ENCODE measurements at places on chromosomes 2 and 18.
A peak's percentile ranks its signal among the peaks of the same experiment; 100 is the strongest.

- DNase-seq = no peak
These were observed 15.1 kb downstream of the SPTBN1 start for GRCh38 chr2:54471221-54471711.

GRCh38 chr2:158556124-158556523, 99.4 kb downstream of the PKP4 start:
- no peak for DNase-seq

DNA sequence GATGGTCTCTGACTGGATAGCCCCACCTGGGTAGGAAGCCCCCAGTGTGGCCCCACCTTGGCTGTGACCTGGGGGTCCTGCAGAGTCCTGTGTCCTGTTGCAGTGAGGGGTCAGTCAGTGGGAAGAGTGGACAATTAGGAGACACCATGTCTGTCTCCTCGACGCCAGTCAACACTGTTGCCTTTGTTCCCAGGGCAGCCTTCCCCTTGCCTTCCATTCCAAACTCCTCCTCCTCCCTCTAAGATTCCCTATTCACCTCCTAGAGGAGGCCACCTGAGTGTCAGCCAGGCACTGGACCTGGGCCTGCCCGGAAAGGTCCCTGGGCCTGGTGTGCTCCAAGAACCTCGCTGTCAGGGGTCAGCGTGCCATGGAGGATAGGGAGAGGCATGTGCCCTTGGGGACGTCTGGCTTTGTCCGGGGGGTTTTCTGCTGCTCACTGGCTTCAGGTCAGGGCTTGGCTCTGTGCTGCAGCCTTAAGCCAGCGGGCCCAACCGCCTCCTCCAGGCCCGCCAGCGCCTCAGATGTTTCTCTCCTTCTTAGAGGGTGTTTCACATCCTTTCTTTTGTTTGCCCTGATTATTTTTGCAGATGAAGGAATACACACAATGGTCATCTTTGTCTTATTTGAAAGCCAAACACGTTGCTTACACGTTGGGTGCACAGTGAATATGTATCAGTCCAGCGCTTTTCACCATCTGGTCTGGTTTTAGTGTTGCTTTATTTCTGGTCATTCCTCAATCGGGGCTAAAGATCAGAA, 68.9 kb downstream of the HPCAL1 start:
- no peak for DNase-seq

GRCh38 chr2:151669585-151670081, 64.6 kb downstream of the NEB start:
- DNase-seq = no peak

DNA sequence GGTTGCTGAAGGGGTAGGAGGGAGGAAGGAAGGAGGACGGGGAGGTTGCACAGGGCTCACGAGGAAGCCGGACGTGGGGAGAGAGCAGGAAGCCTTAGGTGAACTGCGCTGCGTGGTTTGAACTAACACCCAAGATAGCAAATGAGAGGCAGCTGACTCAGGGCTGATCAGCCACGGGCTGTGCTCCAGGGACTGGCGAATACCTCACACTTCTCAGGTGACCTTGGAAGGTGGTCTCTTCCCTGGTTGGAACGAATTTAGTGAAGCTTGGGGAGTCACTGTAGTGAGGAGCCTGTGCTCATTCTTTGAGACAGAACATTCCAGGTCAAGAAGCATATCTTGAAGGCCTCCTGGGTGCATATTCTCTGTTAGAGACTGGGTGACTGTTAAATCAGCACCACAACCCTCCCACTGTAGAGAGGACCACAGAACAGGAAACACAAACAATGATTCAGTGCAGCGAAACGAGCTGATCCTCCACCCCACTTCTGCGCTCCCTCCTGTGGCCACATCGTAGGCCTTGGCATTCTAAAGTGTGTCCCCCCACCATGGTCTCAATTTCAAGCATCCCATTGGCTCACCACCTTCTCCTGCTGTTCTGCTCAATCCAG, 33.8 kb downstream of the TOGARAM2 start:
- peak; percentile 51 for DNase-seq

DNA sequence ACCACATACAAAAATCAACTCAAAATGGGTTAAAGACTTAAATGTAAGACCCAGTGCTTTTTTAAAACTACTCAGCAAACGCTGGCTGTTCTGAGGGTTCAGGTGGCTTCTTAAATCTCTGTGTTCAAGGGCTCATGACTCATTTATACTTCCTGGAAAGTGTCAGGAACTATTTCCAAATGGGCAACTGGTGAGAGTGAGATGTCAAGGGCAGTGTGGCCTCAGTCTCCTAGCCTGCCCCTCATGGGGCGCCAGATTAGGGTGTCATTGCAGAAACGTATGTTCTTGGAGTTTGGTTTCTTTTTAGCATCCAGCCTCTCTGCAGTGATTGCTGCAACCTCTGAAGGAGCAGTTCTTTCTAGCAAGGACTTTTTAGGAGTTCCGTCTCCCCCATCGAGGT, 485.4 kb downstream of the TNS1 start:
- DNase-seq = no peak

DNA sequence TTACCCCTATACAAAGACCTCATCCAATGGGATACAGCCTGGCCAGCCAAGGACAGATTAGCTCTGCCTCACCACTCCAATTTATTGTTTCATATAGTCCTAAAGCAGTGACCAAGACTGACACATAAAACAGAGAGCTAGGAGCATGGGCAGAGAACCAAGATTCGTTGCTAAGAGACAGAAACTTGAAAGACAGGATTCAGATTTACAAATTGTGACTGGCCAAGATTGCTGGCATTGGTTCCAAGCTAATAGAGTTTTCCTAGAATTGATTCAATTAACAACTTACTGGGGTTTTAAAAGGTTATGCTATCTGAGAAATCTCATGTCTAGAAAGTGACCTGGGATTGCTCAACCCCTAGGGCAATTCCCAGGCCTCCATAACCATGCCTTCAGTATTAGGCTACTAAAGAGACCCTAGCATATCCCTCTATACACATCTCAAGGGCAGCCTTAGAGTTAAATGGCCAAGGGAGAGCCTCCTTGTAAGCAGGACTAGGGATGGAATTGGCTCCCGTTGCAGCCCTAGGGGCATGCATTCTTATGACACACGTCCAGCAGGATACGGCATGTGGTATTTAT, 75.6 kb downstream of the ICOS start:
- no peak for DNase-seq

DNA sequence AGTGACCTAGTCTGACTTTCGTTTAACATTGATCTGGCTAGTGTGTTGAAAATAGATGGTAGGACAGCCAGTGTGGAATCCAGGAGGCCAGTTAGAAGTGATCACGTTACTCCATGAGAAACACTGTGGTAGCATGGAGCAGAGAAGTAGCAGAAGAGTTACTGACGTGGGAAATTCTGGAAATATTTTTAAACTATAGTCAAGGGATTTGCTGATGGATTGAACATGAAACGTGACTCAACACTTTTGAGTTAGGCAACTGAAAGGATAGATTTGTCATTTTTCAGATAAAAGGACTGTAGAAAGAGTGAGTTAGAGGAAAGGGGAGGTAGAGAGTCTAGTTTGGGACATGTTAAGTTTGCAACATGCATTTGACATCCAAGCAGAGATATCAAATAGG, 130.4 kb downstream of the IRS1 start:
- DNase-seq = no peak

GRCh38 chr2:179235463-179236108, 29.0 kb downstream of the SESTD1 start:
- DNase-seq = no peak

- DNase-seq = no peak
These were observed 112.1 kb downstream of the RBMS1 start for GRCh38 chr2:160381425-160381951.

DNA sequence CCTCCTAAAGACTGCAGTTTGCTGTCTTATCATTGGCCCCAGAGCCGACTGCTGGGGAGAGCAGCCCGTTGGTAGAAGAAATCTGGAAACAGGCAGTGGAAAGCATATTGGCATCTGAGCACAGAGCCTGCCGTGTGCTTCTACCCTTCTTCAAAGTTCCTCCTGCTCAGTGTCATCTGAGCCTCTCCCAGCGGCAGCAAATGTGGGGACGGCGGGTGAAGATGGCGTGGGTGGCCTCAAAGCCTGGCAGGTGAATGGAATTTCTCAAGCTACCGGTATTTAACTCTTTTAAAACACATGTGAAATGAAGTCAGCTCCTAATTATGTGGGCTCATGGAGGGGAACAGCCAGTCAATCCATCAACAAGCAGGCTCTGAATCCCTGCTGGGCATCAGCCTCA, 181.6 kb upstream of the PXDN start:
- DNase-seq = no peak

- DNase-seq = no peak
These were observed 209.8 kb downstream of the PHLPP1 start for GRCh38 chr18:62925031-62925688.

DNA sequence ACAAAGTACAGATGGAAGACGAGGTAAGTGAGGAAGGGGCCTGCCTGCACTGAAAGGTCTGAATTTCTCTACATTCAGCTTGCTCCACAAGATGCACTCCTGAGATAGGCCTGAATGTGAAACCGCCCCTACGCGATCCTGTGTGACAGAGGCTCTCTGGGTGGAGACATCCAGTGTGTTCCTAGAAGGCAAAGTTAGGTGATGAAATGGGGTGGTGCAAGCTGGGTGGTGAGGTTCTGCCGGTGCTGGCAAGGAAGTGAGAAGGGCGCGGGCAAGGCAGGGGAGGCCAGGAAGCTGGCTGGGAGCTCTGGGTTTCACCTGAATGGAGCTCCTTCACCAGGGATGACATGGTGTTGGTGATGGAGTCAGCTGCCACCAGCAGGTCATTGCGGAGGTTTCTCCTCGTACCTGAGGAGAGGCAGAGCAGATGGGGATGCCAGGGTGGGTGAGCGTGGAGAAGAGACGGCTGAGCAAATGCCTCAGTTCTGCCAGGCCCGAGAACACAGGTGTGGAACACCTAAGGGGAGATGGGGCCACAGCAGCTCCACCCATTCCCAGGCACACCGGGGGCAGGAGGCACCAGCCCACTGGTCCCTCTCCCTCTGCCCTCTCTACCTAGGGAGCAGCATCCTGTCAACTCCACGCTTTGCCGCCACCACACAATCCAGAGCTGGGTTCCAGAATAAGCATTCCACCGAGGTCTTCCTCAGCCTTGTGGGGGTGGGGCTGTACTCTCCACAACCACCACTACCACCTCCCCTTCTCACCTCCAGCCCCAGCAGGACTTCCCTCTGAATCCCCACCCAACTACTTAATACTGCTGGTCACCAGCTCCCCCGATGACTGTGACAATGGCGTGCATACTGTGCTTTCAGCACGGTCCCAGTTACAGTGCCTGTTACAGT, 45.5 kb upstream of the DNMT3A start:
- DNase-seq = no peak

DNA sequence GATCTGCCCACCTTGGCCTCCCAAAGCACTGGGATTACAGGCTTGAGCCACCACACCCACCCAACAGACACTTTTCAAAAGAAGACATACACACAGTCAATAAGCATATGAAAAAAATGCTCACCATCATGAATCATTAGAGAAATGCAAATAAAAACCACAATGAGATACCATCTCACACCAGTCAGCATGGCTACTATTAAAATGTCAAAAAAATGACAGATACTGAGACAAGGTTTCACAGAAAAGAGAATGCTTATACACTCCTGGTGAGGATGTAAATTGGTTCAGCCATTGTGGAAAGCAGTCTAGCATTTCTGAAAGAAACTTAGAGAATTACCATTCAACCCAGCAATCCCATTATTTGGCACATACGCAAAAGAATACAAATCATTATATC, 1947.2 kb downstream of the SUCLG1 start:
- no peak for DNase-seq

DNA sequence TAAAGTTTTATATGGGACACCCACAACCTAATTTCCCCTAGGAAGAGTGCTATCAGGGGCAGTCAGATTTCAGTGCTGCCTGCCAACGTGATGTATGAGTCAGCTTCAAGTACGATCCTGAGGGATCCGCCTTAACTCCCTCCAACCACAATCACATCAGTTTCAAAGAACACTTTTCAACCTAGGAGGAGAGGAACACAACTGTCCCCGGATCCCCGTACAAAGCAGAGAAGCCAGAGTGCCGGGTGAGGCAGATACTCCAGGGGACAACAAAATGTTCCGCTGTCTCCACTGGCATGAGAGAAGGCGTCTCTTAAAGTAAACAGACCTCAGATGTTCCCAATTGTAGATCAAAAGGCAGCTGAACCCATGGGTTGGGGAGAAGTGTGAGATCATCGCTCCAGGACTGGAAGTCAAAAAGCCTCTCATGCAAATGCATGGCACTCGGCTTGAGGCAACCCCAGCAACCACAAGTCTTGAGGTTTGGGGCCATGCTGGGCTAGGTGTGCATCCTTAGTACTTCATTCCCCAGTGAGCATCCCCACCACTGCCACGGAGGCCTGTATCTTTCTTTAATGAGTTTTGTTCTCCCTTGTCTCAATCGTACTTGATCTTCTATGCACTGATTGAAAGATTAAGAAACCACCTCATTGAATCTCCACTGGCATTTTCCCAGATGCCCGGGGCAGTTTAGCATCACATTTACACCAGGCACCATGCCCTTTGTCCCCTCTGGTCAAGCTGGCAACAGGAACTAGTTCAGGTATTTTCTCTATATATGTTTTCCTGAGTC, 91.0 kb upstream of the CCBE1 start:
- peak; percentile 12 for DNase-seq

- no peak for DNase-seq
These were observed 77.3 kb upstream of the RPL31 start for GRCh38 chr2:100924520-100925451.

DNA sequence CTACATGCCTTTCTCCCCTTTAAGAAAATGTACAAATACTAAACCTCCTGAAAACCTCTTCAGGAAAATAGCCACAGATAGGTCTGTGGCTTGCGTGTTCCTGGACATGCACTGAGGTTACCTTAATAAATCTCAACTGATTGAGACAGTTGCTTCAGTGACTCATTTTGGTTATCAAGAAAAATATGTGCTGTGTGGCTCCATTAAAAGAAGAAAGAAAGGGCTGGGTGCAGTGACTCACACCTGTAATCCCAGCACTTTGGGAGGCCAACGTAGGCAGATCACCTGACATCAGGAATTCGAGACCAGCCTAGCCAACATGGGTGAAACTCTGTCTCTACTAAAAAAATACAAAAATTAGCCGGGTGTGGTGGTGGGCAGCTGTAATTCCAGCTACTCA, 27.1 kb downstream of the CREG2 start:
- no peak for DNase-seq

- DNase-seq = no peak
These were observed 413.6 kb downstream of the CDH2 start for GRCh38 chr18:27763341-27763740.

GRCh38 chr2:230866756-230867523, 2.2 kb downstream of the ITM2C start:
- DNase-seq = peak; percentile 83

DNA sequence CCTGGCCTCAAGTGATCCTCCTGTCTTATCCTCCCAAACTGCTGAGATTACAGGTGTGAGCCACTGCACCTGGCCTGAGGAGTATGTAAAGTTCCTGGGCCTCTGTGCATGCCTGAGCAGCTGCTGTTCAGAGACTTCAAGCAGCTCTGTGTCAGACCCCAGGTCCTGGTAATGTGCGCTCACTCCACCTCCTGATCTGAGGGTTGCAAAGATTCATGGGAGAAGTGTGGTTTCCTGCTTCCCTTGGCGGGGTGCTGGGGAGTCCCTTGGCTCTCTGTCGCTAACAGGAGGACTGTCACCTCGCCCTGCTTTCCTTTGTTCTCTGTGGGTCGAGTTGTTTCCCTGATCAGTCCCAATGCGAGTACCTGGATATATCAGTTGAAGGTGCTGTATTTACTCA, 8.6 kb upstream of the IL36A start:
- DNase-seq = peak; percentile 88

Data from DND-41 (cell line).